SHP77 treated with DMSO at 0.1 percent for 48 hours (cell line): ENCODE measurements at places on chromosomes 2 and 18.

- no peak for DNase-seq
Measured at GRCh38 chr2:216660496-216660895, 27.3 kb downstream of the IGFBP2 start.

DNA sequence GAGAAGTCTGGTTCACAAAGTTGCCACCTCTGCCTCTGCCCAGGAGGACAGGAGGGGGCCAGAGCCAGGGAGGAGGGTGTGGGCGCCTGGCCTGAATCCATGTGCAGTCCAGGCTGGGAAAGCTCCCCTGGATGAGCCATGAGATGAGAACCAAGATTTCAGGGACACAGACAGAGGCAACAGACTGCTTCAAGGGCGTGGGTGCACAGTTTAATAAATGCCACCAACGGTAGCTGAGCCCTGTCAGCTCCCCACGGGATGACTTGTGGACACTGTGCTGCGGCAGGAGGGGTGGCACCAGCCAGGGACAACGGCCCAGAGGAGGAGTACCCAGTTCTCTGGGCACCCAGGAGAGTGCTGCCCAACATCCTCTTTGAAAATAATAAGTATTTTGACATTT is 15.2 kb downstream of the CAPG start:
- DNase-seq = no peak

DNA sequence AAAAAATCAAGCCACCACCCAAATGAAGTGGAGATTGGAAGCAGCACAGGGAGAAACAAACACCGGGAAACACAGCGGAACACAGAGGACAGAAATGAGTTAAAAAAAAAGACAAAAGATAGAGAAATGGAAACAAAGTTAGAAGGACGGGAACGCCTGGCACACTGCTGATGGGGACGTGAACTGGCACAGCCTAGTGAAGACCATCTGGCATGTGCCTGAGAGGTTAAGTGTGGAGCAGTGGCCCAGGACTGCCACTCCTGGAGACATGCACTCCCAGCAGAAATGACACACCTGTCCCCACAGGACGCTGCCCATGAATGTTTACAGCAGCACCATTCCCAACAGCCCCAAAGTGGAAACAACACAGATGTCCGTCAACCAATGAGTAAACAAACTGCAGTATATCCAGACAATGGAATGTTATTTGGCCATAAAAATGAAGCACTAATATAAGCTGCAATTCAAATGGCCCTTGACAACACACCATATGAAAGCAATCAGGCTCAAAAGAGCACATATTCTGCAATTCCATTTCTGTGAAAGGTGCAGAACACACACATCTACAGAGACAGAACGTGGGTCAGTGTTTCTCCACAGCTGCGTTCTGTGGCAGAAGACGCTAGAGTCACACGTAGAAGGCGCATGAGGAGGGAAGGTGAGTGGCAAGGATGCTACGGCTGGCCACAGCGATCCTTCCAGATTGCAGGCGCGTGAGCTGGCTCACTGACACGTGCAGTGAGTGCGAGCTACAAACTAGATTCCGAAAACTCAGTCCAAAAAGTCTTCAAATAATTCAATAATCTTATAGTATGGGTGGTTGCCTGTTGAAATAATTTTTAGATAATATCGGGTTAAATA is 24.6 kb downstream of the THAP4 start:
- DNase-seq = no peak

DNA sequence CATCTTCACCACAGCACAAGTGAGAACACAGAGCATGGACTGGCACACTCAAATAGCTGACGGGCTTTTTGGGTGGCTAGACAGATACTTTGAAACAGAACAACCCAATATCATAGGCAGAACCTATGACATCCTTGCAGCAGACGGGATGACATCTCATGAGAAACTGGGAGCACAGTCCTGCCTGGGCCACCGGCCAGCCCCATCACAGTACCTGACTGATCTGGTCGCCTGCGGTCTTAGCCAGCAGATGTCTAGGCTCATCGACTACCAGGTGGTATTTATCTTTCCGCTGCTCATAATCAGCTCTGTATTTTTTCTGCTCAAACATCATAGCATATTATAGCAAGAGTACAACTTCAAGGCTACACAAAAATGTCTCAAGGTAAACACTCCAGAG is 124.3 kb downstream of the RIF1 start:
- no peak for DNase-seq

- DNase-seq = no peak
Measured at GRCh38 chr2:43465234-43465633, 130.6 kb downstream of the THADA start.
